T-cell (primary cell): ENCODE measurements at places on chromosomes 6 and 20. TPM values are rescaled to one million over a fixed set of nuclear protein-coding genes. Genes with fewer than 3 reads are reported as not detected.

Gene HCK
- 1.5 TPM for total RNA-seq

Gene ZNF133
- total RNA-seq = 14.6 TPM

Gene E2F1
- 2.4 TPM for total RNA-seq

Gene PKHD1
- total RNA-seq = not detected

Gene HMGCLL1
- not detected for total RNA-seq

Gene BYSL
- total RNA-seq = 3.5 TPM

Gene R3HDML
- total RNA-seq = not detected

Gene IGF2R
- 78.6 TPM for total RNA-seq

Gene NPEPL1
- total RNA-seq = 73.3 TPM

Gene CRISP2
- total RNA-seq = not detected

Gene SNAI1
- total RNA-seq = 3.1 TPM

Gene RIPPLY2
- total RNA-seq = not detected

Gene NKX2-2
- not detected for total RNA-seq

Gene SLC25A27
- total RNA-seq = 1.5 TPM

Gene POM121L2
- total RNA-seq = not detected

Gene EFCAB8
- total RNA-seq = 1.2 TPM

Gene FOXS1
- total RNA-seq = not detected

Gene GLO1
- 23.8 TPM for total RNA-seq

Gene KCNB1
- 0.03 TPM for total RNA-seq

Gene MICB
- total RNA-seq = 16.1 TPM

Gene HTR1E
- not detected for total RNA-seq

Gene CTAGE9
- not detected for total RNA-seq

Gene EPB41L1
- total RNA-seq = 0.82 TPM

Gene SNRPB
- 132 TPM for total RNA-seq

Gene CLPSL1
- total RNA-seq = not detected

Gene MYLK4
- 0.66 TPM for total RNA-seq

Gene MUCL3
- not detected for total RNA-seq

Gene ZNF831
- 35.5 TPM for total RNA-seq

Gene TBX18
- not detected for total RNA-seq

Gene SPATS1
- total RNA-seq = not detected

Gene SMAP1
- 28.4 TPM for total RNA-seq

Gene CALHM6
- 15.4 TPM for total RNA-seq

Gene GNAS-AS1
- 1.1 TPM for total RNA-seq

Gene NQO2
- total RNA-seq = 45.2 TPM

Gene CD93
- 0.58 TPM for total RNA-seq

Gene SRSF3
- total RNA-seq = 332 TPM

Gene MDFI
- not detected for total RNA-seq

Gene XPO5
- total RNA-seq = 50.3 TPM

Gene BPIFB1
- not detected for total RNA-seq

Gene CEBPB
- total RNA-seq = 48.8 TPM

Gene PYGB
- 33.4 TPM for total RNA-seq

Gene C6orf58
- not detected for total RNA-seq

Gene MCM3
- 52.1 TPM for total RNA-seq

Gene FAM217A
- not detected for total RNA-seq

Gene RFX6
- total RNA-seq = not detected

Gene RPS18
- 4,771 TPM for total RNA-seq
